Thyroid gland (tissue), 4 donors: ENCODE measurements at places on chromosomes 7 and 10. TPM values are rescaled to one million over a fixed set of nuclear protein-coding genes. Genes with fewer than 3 reads are reported as not detected.
A peak's percentile ranks its signal among the peaks of the same experiment; 100 is the strongest.

DNA sequence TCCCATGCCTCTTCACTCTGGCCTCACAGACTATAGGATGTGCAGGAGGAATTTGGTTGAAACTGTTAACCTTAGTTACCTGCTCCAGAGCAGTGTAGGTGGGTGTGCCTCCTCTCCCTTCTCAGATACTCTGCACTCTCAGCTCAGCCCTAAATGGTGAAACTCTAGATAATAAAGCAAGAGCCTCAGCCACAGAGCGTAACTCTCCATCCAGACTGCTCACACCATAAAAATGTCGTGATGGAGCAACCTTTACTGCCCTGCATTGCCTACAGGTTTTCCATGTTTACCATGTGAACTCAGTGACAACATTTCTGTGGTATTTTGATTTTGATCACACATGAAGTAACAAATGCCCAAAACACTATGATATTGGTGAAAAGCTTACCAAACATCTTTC, 227.7 kb downstream of the CREB5 start:
- no peaks in the 10 kb centered on the region for H3K27me3 ChIP-seq
- H3K27ac ChIP-seq = no peak overlapping the region
- no peak for DNase-seq
- no peak overlapping the region for H3K4me3 ChIP-seq
- no peaks in the 10 kb centered on the region for H3K36me3 ChIP-seq

DNA sequence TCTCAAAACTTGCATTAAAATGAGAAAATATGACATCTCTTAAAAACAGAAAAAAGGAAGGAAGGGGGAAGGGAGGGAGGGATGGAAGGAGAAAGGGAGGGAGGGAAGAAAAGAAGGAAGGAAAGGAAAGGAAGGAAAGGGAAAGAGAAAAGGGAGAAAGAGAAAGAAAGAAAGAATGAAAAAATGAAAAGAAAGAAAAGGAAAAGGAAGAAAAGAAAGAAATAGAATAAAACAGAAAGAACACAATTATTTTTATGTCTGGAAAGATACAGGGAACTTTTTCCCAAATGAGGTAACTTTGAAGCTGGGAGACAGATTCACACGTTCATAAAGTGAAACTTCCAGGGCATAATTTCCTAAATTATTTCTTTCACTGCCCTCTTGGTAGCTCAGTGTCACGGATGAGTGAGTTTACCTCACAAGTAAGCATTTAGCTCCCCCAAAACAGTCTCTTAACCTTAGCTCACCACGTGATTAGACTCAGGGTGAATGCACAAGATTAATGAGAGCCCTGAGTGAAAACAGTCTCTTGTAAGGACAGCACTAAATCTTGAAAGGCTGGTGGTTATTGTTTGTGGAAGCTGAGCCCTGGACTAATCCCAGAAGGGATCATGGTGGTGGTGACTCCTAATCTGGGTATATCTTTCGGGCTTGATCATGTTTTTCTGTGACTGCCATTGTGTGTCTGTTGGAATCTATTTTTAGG, 74.1 kb upstream of the HDAC9 start:
- no peak overlapping the region for H3K27ac ChIP-seq
- H3K4me1 ChIP-seq = peaks cover 5% of the 10 kb centered on the region
- no peak overlapping the region for H3K4me3 ChIP-seq
- DNase-seq = no peak

- H3K36me3 ChIP-seq = no peaks in the 10 kb centered on the region
- H3K27me3 ChIP-seq = no peaks in the 10 kb centered on the region
- no peak for DNase-seq
Measured at GRCh38 chr10:23316406-23316805, 28.2 kb downstream of the C10orf67 start.

DNA sequence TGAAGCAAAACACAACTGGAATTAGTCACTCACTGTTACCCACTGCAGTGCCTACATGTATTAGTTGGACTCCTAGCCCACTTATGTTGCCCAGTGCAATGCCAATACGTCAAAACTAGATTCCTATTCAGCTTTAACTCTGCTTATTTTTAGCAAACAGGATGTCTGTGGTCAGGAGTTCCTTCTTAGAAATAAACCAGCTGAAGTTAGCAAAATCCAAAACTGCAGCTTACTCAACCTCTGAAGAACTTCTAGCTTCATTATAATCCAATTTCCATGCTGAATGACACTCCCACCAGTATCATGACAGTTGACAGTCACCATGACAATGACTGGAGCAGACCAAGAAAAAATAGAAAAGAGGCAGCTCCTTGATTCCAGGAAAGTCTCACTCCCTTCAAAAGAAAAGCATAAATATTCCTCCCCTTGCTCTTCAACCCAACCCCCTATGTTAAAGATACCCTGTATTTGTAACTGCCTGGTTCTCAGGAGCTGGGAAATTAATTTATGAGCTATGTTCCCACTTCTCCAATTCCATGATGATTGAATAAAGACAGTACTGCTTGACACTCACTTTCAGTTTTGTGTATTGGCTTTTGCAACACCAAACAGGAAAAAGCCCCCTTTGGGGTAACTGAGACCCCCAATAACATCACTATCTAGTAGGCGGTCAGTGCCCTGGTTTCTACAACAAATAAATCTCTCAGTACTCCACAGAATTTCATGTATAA, 327.4 kb downstream of the SORCS1 start:
- no peaks in the 10 kb centered on the region for H3K4me1 ChIP-seq
- H3K27ac ChIP-seq = no peak overlapping the region
- H3K27me3 ChIP-seq = no peaks in the 10 kb centered on the region
- no peaks in the 10 kb centered on the region for H3K36me3 ChIP-seq
- DNase-seq = no peak

DNA sequence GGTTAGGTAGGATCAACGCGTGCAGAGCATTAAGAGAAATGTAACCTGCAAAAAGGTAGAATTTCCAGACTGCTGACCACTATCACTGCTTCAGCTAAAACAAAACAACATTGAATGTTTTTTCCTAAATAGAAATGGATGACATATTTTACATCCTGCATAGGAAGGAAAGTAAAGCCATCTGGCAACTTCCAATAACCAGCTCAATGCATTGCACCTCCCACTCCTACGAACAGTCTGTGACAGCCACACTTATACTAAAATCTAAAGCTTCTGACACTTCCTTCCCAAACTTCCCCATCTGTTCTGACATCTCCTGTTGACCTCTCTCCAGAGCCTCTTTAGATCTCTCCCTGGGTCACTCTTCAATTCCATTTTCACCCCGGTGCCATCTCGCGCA, 47.1 kb downstream of the NRCAM start:
- H3K4me3 ChIP-seq = no peak overlapping the region
- peaks cover 6% of the 10 kb centered on the region for H3K4me1 ChIP-seq
- H3K27me3 ChIP-seq = no peaks in the 10 kb centered on the region
- no peak overlapping the region for H3K27ac ChIP-seq

GRCh38 chr10:118042336-118042735, 4.4 kb downstream of the RAB11FIP2 start:
- H3K27me3 ChIP-seq = no peaks in the 10 kb centered on the region
- H3K4me3 ChIP-seq = no peak overlapping the region
- H3K4me1 ChIP-seq = peaks cover 43% of the 10 kb centered on the region
- no peak for DNase-seq

DNA sequence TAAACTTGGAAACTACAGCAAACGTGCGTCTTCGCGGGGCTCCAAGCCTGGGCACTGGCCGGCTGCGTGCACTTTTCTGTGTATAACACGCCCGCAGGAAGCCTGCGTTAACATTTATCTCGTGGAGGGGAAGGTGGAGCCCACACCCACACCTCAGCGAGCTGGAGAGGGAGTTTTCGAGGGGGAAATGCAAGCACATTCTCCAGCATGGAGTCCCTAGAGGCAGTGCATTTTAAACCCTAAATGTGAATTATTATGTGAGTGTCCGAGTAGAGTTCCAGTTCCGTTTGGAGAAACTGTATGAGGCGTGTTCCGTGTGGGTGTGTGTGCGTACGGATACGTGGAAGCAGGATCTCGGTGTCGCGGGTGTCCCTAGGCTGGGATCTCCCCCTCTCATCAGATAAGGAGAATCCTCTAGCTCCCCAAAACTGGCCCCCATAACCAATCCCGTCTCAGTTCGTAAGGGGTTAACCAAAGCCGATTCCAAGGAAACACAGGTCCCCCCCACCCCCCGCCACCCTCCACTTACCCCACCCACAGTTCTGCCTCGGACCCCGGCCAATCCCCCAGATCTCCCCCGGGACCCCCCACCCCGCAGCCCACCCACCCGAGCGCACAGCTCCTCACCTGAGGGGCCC, 403 bp downstream of the CDK6 start:
- peak overlapping the region; percentile 91 for H3K4me3 ChIP-seq
- H3K4me1 ChIP-seq = peaks cover 6% of the 10 kb centered on the region
- H3K27ac ChIP-seq = peak overlapping the region; percentile 85
- DNase-seq = peak; percentile 19

- H3K4me3 ChIP-seq = no peak overlapping the region
- H3K27me3 ChIP-seq = no peaks in the 10 kb centered on the region
- H3K36me3 ChIP-seq = no peaks in the 10 kb centered on the region
- peaks cover 14% of the 10 kb centered on the region for H3K4me1 ChIP-seq
- DNase-seq = peak; percentile 47
Measured at GRCh38 chr7:107505997-107506673, 36.3 kb downstream of the GPR22 start.

- no peak overlapping the region for H3K4me3 ChIP-seq
- H3K27me3 ChIP-seq = no peaks in the 10 kb centered on the region
- H3K4me1 ChIP-seq = no peaks in the 10 kb centered on the region
- H3K36me3 ChIP-seq = no peaks in the 10 kb centered on the region
Measured at GRCh38 chr10:77156406-77156879, 481.2 kb downstream of the KCNMA1 start.

DNA sequence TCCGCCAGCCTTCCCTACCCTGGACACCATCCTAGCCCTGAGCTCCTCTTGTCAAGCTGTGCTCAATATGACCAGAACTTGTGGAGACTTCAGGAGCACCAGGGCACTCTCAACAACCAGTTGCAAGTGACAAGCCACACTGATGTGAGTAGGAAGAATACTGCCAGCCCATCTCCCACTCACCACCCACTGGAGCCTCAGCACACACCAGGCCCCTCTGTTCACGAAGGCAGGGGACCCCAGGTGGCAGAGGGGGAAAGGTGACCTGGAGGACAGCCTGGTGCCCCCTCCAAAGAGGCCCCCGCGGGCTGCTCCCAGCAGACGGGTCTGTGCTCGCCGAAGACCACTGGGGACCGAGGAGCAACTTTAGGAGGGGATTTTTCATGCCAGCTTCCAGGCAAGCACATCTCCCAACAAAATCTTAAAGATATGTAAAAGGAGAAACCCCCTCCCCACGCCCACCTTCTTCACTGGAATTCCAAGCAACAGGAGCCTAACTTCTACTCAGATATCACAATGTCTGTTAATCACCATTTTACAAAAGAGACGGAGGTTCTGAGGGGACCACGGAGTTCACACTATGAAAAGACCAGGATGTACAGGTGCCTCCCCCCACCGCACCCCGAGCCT, 1.0 kb downstream of the MMD2 start:
- DNase-seq = no peak
- H3K4me1 ChIP-seq = peaks cover 3% of the 10 kb centered on the region
- H3K36me3 ChIP-seq = no peaks in the 10 kb centered on the region

DNA sequence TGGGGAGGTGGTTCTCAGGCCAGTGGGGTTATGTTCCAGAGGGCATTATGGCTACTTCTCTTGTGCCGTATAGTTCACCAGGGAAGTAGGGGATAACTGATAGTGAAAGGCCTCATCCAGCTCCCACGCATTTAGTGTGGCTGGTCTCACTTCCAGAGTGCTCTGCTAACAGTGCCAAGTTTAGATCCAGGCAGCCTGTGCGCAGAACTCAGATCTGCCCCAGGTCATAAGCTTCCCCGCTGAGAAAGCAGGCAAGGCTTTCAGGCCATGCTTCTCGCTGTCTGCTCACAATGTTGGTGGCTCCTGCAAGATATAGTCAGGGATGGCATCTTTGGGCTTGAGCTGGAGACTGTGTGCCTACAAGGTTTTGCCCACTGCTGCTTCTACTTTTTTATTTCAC, 11.3 kb downstream of the AGK start:
- no peaks in the 10 kb centered on the region for H3K27me3 ChIP-seq
- no peaks in the 10 kb centered on the region for H3K36me3 ChIP-seq
- no peak overlapping the region for H3K4me3 ChIP-seq
- DNase-seq = no peak

DNA sequence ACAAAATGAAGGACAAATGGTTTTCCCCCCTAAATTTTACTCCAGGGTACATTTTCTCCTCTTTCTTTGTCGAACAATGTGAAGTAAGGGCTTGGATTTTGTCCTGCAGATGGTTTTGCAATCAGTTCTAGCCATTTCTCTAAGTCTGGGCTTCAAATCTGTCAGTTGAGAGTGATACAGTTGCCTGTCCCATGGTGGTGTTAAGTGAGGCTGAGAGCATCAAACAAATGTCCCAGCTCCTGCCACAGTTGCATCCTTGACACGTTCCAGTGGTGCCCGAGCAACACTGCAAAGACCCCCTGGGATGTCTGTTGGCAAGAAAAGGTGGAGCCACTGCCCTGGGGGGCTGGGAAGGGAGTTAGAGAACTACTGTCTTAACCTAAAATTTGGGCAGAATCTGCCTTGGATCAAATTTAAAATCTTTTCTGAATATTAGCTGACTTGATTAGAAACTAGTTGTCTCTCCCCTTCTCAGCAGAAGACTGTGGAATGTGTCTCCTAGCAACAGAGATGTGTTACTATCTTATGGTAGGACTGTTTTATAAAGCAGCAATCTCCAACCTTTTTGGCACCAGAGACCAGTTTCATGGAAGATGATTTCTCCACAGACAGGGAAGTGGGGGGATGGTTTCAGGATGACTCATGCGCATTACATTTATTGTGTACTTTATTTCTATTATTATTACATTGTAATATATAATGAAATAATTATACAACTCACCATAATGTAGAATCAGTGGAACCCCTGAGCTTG, 102.0 kb upstream of the STEAP1B start:
- no peaks in the 10 kb centered on the region for H3K27me3 ChIP-seq
- H3K36me3 ChIP-seq = no peaks in the 10 kb centered on the region
- no peak overlapping the region for H3K4me3 ChIP-seq

- no peaks in the 10 kb centered on the region for H3K36me3 ChIP-seq
- DNase-seq = no peak
- H3K27ac ChIP-seq = no peak overlapping the region
Measured at GRCh38 chr7:82616059-82616728, 172.6 kb upstream of the CACNA2D1 start.

DNA sequence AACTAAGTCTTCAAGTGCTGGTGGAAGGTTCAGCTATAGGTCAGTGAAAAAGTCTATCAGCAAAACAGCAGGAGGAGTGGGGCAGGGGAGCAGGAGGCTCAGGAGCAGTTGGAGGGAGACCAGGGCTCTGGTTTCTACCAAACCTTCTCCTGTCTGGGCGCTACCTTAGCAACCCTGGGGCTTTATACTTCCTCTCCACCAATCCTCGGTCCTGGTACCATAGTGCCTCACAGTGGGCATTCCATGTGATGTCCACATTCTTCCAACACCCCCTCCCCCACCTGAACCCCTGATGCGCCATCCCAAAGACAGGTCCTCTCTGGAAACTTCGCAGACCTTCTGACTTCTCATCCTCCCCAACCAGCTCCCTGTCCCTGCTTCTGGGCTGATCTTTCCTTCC, 25.3 kb upstream of the ACSM6 start:
- H3K36me3 ChIP-seq = no peaks in the 10 kb centered on the region
- no peak for DNase-seq
- H3K4me1 ChIP-seq = no peaks in the 10 kb centered on the region
- H3K4me3 ChIP-seq = no peak overlapping the region

CD36 gene
- 145 TPM for total RNA-seq

DYNC1I1 gene
- total RNA-seq = 6.6 TPM

CPA5 gene
- not detected for total RNA-seq

KMT2E gene
- total RNA-seq = 150 TPM

MBL2 gene
- total RNA-seq = not detected

LIPJ gene
- 2.3 TPM for total RNA-seq

OPN4 gene
- not detected for total RNA-seq
